Substantia nigra (tissue), 51 donors: ENCODE measurements at places on chromosomes 2 and 18.

DNA sequence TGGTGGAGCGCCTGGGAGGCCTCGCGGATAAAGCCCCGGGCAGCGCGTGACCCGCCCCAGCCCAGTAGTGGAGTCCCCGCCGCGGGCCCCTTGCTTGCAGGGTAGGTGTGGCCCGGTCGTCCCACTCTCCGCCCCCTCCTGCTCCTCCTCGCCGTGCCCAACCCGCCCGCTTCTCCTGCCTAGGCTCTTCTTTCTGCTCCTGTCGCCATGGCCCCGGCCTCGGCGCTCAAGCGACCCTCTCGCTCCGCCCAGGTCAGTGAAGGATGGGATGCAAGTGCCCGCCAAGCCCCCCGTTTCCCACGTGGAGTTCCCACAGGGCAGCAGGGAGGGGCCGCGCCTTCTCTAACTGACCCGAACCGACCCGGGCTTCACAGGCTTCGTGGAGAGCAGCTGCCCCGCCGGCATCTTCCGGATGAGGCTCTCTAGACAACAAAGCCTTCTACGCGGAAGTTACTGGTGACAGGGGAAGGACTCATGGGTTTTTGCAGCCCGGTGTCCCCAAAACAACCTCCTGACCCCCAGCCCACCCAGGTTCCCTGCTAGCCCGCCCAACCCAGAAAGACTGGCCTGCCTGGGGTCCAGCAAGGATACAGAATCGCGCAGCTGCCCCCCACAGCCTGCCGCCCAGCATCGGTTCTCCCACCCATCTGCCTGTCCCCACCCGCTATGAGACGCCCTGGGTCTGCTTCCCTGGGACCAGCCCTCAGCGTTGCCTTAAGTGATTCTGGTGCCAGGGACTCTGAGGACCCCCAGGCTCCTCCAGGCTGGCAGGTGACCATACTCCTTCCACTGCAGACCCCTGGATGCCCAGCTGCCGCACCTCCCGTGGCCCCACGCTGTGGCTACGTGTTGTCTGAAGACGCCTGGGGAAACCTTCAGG lies 32.8 kb downstream of the TTC32 start:
- no peak for DNase-seq

DNA sequence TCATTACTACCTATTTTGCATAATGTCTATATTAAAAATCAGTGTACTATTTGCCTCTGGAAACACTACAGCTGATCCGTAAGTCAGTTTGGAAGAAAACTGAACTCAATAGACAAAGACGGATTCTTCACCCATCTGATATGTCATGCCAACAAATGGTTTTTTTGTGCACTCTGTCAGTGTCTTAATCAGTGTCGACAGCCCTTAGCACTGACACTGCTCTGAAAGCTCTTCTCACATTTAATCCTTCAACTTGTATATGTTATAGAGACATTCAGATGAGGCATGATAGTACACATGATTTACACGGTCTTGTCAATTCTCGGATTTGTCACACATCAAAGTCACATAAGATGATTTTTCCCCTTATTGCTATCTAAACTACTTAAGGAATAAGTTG lies 347.5 kb upstream of the GALNT5 start:
- no peak for DNase-seq

DNA sequence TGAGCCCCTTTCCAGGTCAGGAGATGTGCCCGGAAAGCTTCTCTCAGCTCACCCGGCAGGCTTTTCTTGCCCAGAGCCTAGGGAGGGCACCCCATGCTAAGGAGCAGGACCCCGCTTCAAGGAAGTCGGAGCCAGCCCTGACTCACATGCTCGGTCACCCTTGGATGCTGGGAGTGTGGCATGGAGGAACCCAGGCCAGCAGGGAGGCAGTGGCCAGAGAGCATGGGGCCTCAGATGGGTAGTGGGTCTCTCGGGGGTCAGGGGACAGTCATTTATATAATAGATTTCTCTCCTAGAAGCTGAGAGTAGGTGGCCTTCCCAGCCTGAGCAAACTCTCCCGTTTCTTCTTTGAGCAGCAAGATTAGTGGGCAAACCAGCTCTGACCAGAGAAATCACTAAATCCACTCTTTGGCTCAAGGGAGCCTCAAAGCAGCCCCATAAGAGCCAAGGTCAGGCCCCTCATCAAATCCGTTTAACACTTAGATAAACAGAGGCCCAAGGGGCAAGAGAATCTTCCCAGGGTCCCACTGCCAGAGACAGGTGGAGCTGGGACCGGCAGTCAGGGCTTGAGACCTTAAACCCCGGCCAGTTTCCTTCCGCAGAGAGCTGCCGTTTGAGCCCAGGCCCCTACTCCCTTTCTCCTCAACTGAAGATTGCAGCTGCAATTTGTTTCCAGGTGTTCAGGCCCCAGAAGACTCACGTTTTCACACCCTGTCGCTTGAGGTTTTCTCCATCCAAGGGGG lies 113.1 kb downstream of the CYP26B1 start:
- DNase-seq = no peak

DNA sequence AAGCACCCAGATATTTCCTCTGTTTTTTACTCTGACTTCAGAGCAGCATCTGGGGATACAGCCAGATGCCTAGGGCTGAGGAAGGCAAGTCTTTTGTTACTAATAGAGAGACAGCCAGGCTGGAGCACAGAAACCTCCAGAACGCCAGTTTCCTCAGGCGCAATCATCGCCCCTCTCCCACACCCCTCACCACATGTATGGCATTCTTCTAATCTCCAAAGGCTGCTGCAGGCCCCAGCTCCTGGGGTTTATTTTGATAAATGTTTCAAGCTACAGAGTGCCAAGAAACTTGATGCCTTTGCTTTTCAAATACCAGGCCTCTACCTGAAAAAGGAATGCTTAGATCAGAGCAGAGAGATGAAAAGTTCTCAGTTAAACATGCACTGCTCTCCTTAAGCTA lies 283.6 kb downstream of the RBM43 start:
- no peak for DNase-seq

GRCh38 chr18:37967261-37967660 lies 401.7 kb upstream of the CELF4 start:
- DNase-seq = no peak

DNA sequence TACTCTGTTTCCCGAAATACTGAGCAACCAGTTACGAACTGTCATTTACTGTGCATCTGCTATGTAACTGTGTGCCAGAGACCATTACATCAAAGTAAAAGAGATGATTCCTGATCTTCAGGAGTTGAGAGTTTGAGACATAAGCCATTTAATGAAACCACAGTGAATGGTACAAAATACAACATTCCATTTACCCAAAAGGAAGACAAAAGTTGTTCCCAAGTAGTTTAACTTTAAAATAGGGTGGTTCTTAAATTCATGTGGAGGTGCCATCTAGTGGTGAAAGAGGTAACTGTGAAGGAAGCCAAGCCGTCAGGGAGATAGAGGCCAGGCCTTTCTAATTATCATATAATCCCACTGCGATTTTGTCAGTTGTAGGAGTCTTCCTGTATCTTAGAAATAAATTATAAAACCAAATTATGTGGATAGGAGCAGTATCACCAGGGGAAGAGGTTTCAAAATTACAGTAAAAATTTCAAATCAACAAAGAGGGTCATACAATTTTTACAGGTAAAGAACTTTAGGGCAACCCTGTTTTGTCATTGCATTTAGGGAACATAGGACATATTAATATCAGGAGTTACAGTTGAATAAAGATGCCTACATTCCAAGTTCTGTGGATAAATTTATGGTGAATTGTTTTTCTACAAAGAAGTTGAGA lies 67.7 kb downstream of the EPAS1 start:
- no peak for DNase-seq

- no peak for DNase-seq
Measured at GRCh38 chr2:9656270-9656766, 25.5 kb upstream of the YWHAQ start.

GRCh38 chr2:152441961-152442360 lies 107.0 kb downstream of the FMNL2 start:
- DNase-seq = no peak

GRCh38 chr2:236370847-236371409 lies 106.7 kb upstream of the ASB18 start:
- DNase-seq = no peak

- DNase-seq = no peak
Measured at GRCh38 chr2:133569286-133569830, 1.1 kb upstream of the NCKAP5 start.

- DNase-seq = no peak
Measured at GRCh38 chr18:8625461-8626092, 16.3 kb downstream of the RAB12 start.

DNA sequence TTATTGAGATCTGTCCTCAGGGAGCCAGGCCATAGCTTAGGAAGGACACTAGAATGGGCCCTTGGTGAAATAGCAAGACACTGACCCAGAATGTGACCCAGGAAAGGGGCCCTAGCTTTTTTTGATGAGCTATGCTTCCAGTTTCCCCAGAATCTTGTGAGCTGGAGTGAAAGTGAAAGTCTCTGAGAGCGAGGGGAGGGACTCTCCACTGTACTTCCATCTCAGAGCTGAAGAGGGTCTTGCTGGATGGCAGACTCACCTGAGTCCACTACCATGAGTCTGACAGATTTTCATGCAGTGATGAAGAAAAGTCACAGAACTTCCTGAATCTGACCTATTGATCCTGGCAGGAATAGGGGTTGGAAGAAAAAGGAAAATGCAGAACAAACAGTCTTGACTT lies 3.1 kb downstream of the ARHGAP25 start:
- no peak for DNase-seq

GRCh38 chr2:88698498-88699233 lies 7.2 kb downstream of the RPIA start:
- no peak for DNase-seq

DNA sequence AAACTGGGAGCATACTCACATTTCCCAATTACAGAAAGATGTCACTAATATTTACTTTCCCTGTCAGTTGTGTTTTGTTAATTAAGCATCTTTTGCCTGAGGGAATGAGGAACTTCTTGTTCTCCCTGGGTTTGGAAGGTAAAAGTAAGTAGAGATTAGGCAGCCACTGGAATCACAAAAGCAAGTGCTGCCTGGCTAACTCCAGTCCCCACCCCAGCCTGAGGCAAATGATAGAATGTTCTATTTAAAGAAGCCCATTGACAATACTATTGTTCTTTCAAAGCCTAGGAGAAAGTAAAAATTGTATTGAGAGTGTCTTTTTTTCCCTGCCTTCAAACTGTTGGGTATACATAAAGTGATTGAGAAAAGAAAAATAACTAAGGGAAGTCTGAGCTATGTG lies 93.8 kb downstream of the MBD2 start:
- no peak for DNase-seq
